HuH-7.5 (cell line): ENCODE measurements at places on chromosomes 1 and 21.

- DNase-seq: no peak
Observed at GRCh38 chr1:66618390-66618789, 84.4 kb downstream of the SGIP1 start.

GRCh38 chr1:232899839-232900238, 50.6 kb upstream of the NTPCR start:
- DNase-seq: no peak

GRCh38 chr1:83800066-83800465, 198.9 kb downstream of the TTLL7 start:
- no peak for DNase-seq

DNA sequence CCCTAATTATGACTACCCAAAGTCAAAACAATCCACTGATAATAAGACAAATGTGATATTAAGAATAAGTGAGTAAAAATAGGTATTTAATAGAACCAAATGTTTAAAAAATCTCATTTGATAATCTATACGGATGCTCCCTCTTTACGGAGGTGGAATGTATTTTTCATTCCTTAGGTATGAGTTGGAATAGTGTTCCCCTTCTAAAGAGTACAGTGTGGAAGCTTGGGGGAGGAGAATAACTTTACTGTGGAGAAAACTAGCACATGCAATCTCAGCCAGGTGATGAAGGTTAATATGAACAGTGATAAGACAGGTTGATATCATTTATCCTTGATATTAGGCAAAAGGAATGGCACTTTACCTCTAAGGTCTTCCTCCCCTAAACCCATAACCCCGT, 74.6 kb downstream of the GPR88 start:
- no peak for DNase-seq

DNA sequence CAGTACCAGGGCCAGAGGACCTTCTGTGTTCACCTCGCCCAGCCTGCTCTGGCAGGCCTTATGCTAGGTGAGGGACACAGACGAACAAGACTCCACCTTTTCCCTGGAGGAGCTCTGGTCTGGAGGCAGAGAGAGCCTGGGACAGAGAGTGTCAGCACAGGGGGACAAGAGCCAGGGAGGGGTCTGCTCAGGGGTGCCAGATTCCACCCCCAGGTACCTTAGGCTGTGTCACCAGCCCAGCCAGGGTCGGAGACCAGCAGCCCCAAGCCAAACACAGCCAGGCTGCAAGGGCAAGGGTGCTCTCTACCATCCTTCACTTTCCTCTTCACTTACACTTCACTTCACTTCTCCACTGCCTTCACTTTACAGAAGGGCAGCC, 4.3 kb upstream of the LRP8 start:
- no peak for DNase-seq

GRCh38 chr21:42566524-42567213, 53.0 kb downstream of the SLC37A1 start:
- DNase-seq: no peak

DNA sequence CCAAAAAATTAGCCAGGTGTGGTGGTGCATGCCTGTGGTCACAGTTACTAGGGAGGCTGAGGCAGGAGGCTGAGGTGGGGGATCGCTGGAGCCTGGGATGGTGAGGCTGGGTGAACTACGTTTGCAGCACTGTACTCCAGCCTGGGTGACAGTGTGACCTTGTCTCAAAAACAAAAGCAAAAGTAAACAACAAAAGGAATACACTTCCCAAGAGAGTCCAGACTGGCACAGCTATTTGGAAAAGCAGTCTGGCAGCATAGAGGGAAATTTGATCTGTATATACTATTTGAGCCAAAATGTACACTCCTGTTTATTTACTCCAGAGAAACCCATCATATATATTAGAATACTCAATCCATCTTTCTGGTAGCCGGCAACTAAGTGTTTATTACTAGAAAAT, 107.0 kb upstream of the HMCN1 start:
- DNase-seq: no peak

DNA sequence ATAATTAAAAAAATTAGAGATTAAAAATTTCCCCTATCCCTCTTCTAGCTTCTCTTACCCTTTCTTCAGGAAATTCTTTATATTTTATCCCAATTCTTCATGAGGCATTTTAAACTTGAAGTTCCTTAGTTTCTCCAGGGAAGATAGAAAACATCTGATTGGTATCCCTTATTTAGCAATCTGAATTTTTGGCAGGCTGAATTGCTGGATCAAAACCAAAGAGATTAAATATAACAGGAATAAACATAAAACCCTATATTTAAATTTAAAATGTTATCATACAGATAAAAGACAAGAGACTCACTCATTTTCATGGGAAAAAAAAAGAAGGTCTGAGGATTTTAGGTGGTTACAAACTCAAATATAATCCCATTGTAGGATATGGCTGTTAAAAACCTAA, 204.2 kb downstream of the CHRM3 start:
- no peak for DNase-seq

DNA sequence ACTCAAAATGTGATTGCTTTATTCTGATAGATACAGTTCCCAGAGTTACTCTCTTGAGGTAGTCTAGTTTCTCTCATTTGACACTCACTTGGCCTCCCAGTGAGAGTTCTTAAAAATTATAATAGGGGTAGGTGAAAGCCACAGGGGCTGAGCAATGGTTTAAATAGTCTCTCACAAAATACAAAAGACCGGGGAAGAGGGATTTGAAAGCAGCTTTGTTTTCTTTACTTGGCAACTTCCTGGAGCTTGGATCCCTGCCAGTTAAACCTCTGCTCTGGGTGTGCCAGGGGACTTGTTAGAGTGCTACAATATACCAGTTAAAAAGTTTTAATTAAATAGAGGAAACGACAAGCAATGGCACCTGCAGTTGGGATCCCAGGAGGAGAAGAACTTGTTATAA, 31.7 kb downstream of the OR13G1 start:
- DNase-seq: no peak

DNA sequence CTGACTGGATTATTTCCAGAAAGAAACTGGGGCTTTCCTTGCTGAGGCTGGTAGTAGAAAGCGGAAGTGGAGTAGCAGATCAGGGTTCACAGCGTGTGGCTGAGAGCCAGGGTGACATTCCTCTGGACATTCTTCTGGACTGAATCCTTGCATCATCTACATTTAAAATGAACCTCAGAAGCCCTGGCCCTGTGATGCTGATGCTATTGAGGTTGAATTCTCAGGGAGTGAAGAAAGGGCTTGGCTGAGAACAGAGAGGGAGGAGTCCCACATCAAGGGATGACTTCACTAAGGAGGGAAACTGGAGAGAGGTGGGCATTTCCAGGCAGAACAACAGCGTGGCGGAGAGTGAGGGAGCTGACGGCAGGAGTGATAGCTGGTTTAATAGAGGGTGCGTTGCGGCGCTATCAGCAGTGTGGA, 102.3 kb upstream of the LMO4 start:
- no peak for DNase-seq

GRCh38 chr1:17075470-17076255, 21.8 kb upstream of the SDHB start:
- no peak for DNase-seq

DNA sequence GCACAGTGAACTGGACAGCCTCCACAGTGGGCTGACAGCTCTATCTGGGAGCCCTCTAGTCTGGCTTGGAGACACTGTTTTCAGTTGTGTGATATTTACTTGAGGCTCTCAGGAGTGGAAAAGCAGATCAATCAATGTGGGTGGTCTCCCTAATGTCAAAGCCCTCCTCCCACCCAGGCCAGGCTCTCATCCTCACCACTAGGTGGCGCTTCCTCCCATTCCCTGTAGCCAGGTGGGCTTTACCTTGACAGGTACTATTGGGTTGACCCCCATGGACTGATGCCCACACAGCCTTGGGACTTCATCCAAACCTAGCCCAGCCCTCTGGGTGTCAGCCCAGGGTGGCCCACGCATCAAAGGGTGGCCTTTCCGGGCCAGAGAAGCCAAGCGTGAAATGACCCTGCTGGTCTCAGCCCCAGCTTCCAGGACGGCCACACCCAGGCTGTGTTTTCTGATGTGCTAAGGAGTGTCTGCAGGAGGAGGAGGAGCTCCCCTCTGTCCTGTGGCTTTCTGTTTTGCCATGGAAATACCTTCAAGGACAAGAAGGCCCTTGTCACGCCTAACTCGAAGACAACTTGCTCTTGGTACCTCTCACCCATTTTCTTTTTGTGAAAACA, 54.0 kb downstream of the CLIC6 start:
- no peak for DNase-seq

DNA sequence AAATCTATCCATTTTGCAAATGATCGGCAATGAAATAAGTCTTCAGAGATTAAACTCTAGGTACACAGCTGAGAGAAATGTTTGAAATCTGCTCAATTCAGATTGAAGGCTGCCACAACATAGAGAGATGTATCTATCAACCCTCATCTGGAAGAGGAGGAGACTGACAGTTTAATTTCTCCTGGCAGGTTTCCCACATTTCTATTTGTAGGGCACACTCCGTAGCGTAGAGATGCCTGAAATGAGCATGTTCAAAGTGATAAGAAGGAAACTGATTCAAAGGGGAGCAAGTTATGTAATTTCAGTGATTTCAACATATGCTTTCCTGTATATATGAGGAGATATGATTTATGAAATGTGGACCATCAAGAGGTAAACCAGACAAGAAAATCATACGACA, 44.1 kb downstream of the NIBAN1 start:
- no peak for DNase-seq

DNA sequence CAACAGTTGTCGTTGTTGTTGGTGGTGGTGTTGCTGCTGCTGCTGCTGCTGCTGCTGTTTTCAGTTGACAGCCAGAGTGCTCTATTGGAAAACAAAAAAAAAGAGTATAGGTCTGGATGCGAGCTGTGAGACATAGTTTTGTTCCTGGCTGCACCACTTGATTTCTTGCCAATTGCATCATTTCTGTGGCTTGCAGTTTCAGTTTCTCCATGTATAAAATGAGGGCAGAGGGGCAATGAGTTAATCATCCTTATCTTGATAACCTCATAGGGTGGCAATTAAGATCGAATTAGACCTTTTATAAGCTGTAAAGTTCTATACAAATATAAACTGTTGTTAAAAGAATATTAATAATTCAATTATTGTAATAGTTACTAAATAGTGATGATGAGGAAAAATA, 156.7 kb downstream of the DMRTA2 start:
- no peak for DNase-seq
